Left lung (tissue), 14 donors: ENCODE measurements at places on chromosomes 11 and 22.
A peak's percentile ranks its signal among the peaks of the same experiment; 100 is the strongest.

DNA sequence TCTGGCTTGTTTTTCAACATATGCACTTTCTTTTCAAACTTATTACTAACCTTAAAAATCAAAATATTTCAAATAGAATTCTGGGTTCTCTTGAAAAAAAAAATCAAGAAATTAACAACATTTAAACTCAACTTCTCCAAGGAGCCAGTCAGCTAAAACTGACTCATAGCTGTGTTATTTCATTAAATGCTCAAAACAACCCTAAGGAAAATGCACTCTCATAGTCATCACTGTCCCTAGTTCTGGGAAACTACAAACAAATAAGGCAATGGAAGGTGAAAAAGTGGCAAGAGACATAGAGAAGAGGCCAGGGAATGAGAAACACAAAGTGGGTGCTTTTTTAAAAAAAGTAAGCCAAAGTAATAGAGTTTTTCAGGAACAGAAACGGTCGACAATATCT lies 4.1 kb upstream of the ARHGAP20 start:
- no peak for DNase-seq

DNA sequence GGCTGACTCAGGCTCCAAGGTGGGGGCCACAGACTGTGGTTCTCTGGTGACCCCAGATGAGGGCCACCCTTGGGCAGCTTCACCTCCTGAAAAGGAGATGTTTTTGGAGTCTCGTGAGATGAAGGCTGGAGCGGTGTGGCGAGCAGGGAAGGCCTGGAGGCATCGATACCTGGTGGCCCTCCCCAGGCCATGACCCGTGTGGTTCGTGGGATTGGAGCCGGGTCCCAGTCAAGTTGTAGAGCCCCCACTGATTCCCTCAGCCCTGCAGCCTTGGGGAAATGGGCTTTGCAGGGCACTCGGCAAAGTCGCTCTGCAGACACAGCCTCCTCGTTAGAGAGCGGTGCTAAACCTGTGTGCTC lies 1083.4 kb downstream of the BRD1 start:
- no peak for DNase-seq

GRCh38 chr11:92022499-92022898 lies 202.1 kb upstream of the FAT3 start:
- DNase-seq = no peak

GRCh38 chr22:35441489-35442100 lies 41.7 kb downstream of the MCM5 start:
- peak; percentile 37 for DNase-seq

GRCh38 chr11:46001448-46001914 lies 79.0 kb downstream of the LARGE2 start:
- DNase-seq = no peak

- DNase-seq = no peak
Observed at GRCh38 chr22:25950111-25950510, 208.1 kb downstream of the MYO18B start.

- no peak for DNase-seq
Observed at GRCh38 chr11:100861212-100861611, 174.1 kb downstream of the ARHGAP42 start.

- DNase-seq = no peak
Observed at GRCh38 chr22:33776491-33776890, 143.8 kb downstream of the LARGE1 start.

GRCh38 chr11:48210052-48210451 lies 6.6 kb upstream of the OR4B1 start:
- no peak for DNase-seq

DNA sequence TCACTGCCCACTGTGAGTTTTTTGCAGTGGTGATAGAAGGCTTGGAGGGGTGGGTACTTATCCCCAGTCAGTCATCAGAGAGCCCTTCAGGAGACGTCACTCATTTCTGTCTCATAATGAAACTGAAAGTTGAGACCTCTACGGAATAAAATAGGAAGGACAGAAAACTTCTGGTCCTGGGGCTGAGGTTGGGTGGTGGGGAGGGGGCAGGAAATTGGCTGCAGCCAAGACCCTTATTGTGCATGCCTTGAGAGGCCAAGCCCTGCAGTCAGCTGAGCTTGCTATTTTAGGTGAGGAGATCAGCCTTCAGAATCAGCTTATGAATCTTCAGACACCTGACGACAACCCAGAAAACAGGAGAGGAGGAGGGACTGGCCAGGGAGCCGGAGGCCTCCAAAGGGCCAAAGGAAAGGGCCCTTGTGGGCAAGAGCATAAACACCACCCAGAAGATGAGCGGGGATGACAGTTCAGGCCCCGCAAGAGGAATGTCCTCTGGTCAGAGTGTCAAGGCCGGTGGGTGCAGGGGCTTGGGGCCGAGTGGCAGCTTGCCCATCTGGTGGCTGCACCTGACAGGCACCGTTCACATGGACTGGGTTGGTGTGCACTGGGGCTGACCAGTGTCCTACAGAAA lies 17.9 kb upstream of the ADA2 start:
- no peak for DNase-seq

DNA sequence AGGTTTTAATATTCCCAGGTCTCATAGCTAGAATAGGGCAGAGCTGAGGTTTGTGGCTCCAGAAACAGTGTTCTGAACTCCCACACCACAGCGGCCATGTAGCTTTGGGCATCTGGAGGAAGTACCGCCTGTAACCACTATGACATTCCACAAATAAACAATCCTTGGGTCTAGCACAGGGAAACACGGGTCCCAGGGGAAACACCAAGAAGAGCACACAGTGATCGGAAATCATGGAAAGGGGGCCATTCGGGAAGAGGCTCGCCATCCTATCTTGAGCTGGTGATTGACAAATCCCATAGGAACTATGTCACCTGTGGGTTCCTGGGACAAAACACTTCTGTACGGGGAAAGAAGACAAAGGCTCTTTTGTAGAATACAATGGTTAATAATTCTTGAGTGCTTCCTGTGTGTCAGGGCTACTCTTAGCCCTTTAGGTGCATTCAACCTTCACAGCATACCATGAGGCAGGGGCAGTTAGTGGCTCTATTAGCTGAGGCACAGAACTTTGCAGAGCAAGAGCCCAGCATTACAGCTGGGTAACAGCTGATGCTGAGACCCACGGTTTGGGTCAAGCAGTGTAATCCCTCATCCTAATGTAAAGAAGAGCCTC lies 514.2 kb downstream of the NTM start:
- DNase-seq = no peak

DNA sequence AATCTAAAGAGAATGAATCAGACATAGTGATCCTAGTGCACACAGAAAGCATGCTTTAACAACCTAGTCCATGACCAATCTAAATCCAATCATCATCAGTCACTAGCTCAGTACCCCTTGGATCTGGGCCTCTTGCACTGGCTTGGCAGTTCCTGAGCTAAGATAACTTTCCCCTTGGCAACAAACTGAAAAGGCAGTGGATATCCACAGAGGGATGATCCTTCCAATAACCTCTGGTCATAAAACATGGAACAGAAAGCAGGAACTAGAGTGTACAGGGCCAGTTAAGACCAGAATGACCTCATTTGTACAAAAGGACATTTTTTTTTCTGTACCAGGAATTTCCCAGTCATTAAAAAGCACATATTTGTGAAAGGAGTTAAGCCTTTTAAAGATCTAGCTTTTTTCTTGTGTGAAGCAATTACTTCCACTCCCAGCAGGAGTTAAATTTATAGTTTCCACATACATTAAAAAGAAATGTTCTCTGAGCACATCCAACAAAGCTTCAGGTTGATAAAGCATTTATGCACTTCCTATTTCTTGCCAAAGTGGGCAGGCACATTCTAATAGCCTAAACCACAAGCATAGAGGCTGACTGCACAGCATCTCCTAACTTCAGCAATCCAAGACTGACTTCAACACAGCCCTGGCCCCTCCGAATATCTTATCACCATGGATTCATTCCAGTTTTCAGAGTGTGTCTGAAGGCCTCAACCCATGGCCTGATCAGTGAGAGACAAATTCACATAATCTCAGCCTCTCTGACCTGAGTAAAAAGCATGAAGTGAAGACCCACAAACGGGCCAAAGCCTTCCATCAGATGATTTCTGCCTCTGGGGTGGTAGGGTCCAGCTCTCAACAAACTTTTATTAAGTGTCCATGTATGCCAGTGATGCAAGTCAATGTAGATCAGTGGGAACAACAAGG lies 29.9 kb downstream of the GUCY1A2 start:
- DNase-seq = peak; percentile 80

GRCh38 chr11:99117603-99118002 lies 96.9 kb downstream of the CNTN5 start:
- no peak for DNase-seq

DNA sequence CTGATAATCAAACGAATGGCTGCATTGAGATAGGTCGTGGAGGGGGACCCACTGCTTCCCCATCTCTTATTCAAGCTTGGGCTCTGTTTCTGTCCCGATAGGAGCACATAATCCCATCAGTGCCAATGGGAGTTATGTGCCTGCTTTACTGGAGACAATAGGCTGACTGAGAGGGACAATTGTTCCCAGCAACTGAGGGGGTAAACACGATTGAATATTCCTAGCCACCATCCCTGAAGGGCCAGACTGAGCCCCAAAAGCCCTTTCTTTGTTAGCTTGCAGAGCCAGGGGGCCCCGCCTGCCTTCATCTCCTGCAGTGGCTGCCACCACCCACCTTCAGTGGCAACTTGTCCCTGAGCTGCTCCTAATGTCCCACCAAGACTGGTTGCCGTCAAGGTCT lies 172.8 kb upstream of the NAV2 start:
- DNase-seq = no peak
